Metanephros (tissue), 2 donors: ENCODE measurements at places on chromosomes 7 and 10. TPM values are rescaled to one million over a fixed set of nuclear protein-coding genes. Genes with fewer than 3 reads are reported as not detected.

The DDC gene
- total RNA-seq: 32.0 TPM

The FAM25C gene
- total RNA-seq: not detected

The PRPS1L1 gene
- not detected for total RNA-seq

The MOGAT3 gene
- 1.8 TPM for total RNA-seq

The UBTD1 gene
- total RNA-seq: 15.2 TPM

The PNLIPRP3 gene
- not detected for total RNA-seq

The HGF gene
- total RNA-seq: 4.4 TPM

The TBX20 gene
- total RNA-seq: not detected

The ANK3 gene
- 189 TPM for total RNA-seq

The ERVW-1 gene
- total RNA-seq: not detected

The ITIH2 gene
- total RNA-seq: 0.58 TPM

The ANKRD22 gene
- 0.64 TPM for total RNA-seq

The AUTS2 gene
- 69.8 TPM for total RNA-seq

The AKR1D1 gene
- total RNA-seq: 0.06 TPM

The RAMP3 gene
- 25.7 TPM for total RNA-seq

The IL6 gene
- total RNA-seq: 0.64 TPM

The SUN3 gene
- not detected for total RNA-seq

The LIPF gene
- 0.41 TPM for total RNA-seq

The C7orf33 gene
- total RNA-seq: not detected

The NPSR1 gene
- total RNA-seq: not detected

The ACTA2 gene
- total RNA-seq: 220 TPM

The PRLHR gene
- not detected for total RNA-seq

The STAG3 gene
- total RNA-seq: 1.3 TPM

The ABCB8 gene
- 24.6 TPM for total RNA-seq

The MTPN gene
- total RNA-seq: 154 TPM

The ARHGAP19 gene
- total RNA-seq: 18.0 TPM

The IKZF1 gene
- 12.7 TPM for total RNA-seq

The ADCY1 gene
- total RNA-seq: 4.3 TPM

The ZNF655 gene
- 101 TPM for total RNA-seq

The HMX2 gene
- total RNA-seq: 0.99 TPM

The SLC18A3 gene
- total RNA-seq: not detected

The LRRD1 gene
- 0.82 TPM for total RNA-seq

The ING3 gene
- total RNA-seq: 15.9 TPM

The TAS2R5 gene
- 5.3 TPM for total RNA-seq

The DNAJB6 gene
- total RNA-seq: 90.7 TPM

The LIPJ gene
- total RNA-seq: 0.23 TPM

The UPK3B gene
- 1.6 TPM for total RNA-seq

The SLC16A9 gene
- 15.4 TPM for total RNA-seq

The CASD1 gene
- total RNA-seq: 37.4 TPM

The LRRC17 gene
- total RNA-seq: 41.7 TPM

The KCNK18 gene
- total RNA-seq: not detected

The TRIM74 gene
- total RNA-seq: 1.6 TPM

The AQP1 gene
- total RNA-seq: 143 TPM

The CRYGN gene
- 1.2 TPM for total RNA-seq

The CXCL12 gene
- 198 TPM for total RNA-seq

The ZCWPW1 gene
- 2.0 TPM for total RNA-seq

The LRGUK gene
- 4.7 TPM for total RNA-seq

The PIP gene
- not detected for total RNA-seq

The TMEM106B gene
- 92.7 TPM for total RNA-seq

The GPER1 gene
- 6.0 TPM for total RNA-seq

The CDK13 gene
- 78.3 TPM for total RNA-seq

The PDGFA gene
- total RNA-seq: 86.6 TPM

The C7orf57 gene
- total RNA-seq: 0.29 TPM

The SPACDR gene
- 0.58 TPM for total RNA-seq

The FRMD4A gene
- 63.1 TPM for total RNA-seq

The SPDYE11 gene
- not detected for total RNA-seq

The CAMK2B gene
- total RNA-seq: 6.1 TPM

The ZNF862 gene
- total RNA-seq: 22.2 TPM

The PSMC2 gene
- 61.8 TPM for total RNA-seq

The ENTPD7 gene
- 20.2 TPM for total RNA-seq
